ENCODE measurements at places on chromosomes 3 and 15. TPM values are rescaled to one million over a fixed set of nuclear protein-coding genes. Genes with fewer than 3 reads are reported as not detected.

The HDGFL3 gene
- 123 TPM for total RNA-seq

The DLL4 gene
- 1.1 TPM for total RNA-seq

The TICRR gene
- total RNA-seq: 0.94 TPM

The CNTN6 gene
- total RNA-seq: 11.8 TPM

The RBM15B gene
- total RNA-seq: 44.4 TPM

The FHIT gene
- 18.2 TPM for total RNA-seq

The SCN5A gene
- total RNA-seq: 0.14 TPM

The ARL14 gene
- total RNA-seq: not detected

The DAPK2 gene
- total RNA-seq: 20.8 TPM

The COL6A5 gene
- total RNA-seq: 0.12 TPM

The SLC22A14 gene
- total RNA-seq: 0.51 TPM

The DNAH12 gene
- 1.1 TPM for total RNA-seq

The INSYN1 gene
- total RNA-seq: 1.5 TPM

The IQCF5 gene
- not detected for total RNA-seq

The C3orf85 gene
- total RNA-seq: 0.15 TPM

The SLC24A5 gene
- total RNA-seq: 0.14 TPM

The EBLN2 gene
- 4.5 TPM for total RNA-seq

The PLCL2 gene
- 26.7 TPM for total RNA-seq

The SLC12A6 gene
- total RNA-seq: 14.2 TPM

The EPHB3 gene
- total RNA-seq: 21.2 TPM

The CYB561D2 gene
- 27.7 TPM for total RNA-seq

The GOLGA6L7 gene
- total RNA-seq: 0.46 TPM

The EIF1B gene
- 75.3 TPM for total RNA-seq

The CHRD gene
- total RNA-seq: 7.8 TPM

The ISLR gene
- 2.2 TPM for total RNA-seq

The CPNE9 gene
- total RNA-seq: 0.33 TPM

The HYAL1 gene
- total RNA-seq: 34.2 TPM

The IVD gene
- 74.8 TPM for total RNA-seq

The SLC12A8 gene
- 4.0 TPM for total RNA-seq

The RBP2 gene
- not detected for total RNA-seq

The BOC gene
- 6.6 TPM for total RNA-seq

The CLDN16 gene
- not detected for total RNA-seq

The GUCA1C gene
- total RNA-seq: not detected

The MYH15 gene
- total RNA-seq: 0.60 TPM

The JAGN1 gene
- 18.9 TPM for total RNA-seq

The ALDH1A2 gene
- 12.4 TPM for total RNA-seq

The CMTM7 gene
- 3.3 TPM for total RNA-seq

The GPR62 gene
- total RNA-seq: 2.4 TPM

The STXBP5L gene
- total RNA-seq: 0.16 TPM

The C3orf70 gene
- 1.7 TPM for total RNA-seq

The GOLGA8A gene
- total RNA-seq: 72.3 TPM

The MCTP2 gene
- 0.73 TPM for total RNA-seq

The ARGFX gene
- total RNA-seq: not detected

The GATM gene
- 19.6 TPM for total RNA-seq

The DNAJB8 gene
- under 0.01 TPM for total RNA-seq

The DPH3 gene
- 25.0 TPM for total RNA-seq

The CEP152 gene
- total RNA-seq: 24.2 TPM

The LRRC2 gene
- total RNA-seq: 0.18 TPM

The TMC3 gene
- 0.16 TPM for total RNA-seq

The STOML1 gene
- 7.4 TPM for total RNA-seq

The GPR15 gene
- total RNA-seq: 0.81 TPM

The A4GNT gene
- 1.3 TPM for total RNA-seq

The QRICH1 gene
- total RNA-seq: 74.2 TPM

The ARRDC4 gene
- 90.5 TPM for total RNA-seq

The NOX5 gene
- 0.07 TPM for total RNA-seq

The ANKRD34C gene
- total RNA-seq: 0.09 TPM

The ZNF620 gene
- total RNA-seq: 16.1 TPM

The UTS2B gene
- 5.5 TPM for total RNA-seq

The SV2B gene
- 117 TPM for total RNA-seq

The C3orf80 gene
- 1.7 TPM for total RNA-seq
